ENCODE measurements at places on chromosomes 1 and 21. TPM values are rescaled to one million over a fixed set of nuclear protein-coding genes. Genes with fewer than 3 reads are reported as not detected.

DNA sequence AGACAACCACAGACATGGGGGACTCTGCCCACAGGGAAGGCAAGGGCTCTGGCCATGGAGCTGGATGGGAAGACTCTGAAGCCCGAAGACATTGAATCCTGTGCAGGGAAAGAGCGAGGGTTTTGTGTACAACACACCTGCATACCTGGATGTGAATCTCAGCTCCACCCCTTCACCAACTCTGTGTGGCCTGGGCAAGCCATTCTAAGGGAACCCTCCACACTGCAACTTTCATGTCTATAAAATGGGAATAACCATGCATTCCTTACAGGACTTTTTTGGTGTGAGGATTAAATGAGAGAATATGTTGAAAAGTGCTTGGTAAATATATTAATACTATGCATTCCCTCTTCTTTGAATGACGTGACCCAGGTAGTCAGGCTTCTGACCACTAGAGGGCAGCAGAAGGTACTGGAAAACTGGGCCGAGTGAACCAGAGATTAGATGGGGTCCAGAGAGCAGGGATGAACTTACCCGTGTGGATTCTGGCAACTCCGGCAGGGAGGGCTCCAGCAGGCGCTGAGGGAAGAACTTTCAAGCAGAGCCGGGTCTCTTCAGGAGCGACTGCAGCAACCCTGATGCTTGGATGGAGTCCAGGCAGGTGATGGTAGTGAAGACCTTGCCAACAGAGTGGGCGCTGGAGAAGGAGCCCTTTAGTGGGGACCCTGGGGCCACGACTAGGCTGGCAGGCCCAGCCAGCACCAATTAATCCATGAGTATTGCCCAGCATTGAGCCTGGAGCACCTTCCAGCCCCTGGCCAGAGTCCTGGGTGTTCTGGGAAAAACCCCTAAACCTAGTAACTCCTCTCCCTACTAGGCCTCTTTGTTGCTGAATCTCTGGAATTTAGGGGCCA lies 834 bp upstream of the ELF3 start:
- no peaks in the 10 kb centered on the region for H3K4me1 ChIP-seq
- peak; percentile 59 for DNase-seq

- H3K4me3 ChIP-seq = no peak overlapping the region
Observed at GRCh38 chr1:156912861-156913808, 7.3 kb upstream of the LRRC71 start.

OR2T33 gene
- total RNA-seq = not detected

RHD gene
- not detected for total RNA-seq

AQP10 gene
- not detected for total RNA-seq

- H3K4me1 ChIP-seq = no peaks in the 10 kb centered on the region
- H3K36me3 ChIP-seq = peaks cover 13% of the 10 kb centered on the region
- H3K27me3 ChIP-seq = no peaks in the 10 kb centered on the region
Observed at GRCh38 chr1:213159376-213159775, 108.3 kb downstream of the RPS6KC1 start.

UCHL5 gene
- total RNA-seq = 44.8 TPM

GRCh38 chr1:54716299-54717047 lies 812 bp downstream of the TTC4 start:
- H3K4me1 ChIP-seq = peaks cover 30% of the 10 kb centered on the region
- no peak for DNase-seq
- H3K36me3 ChIP-seq = peaks cover 10% of the 10 kb centered on the region
- H3K27me3 ChIP-seq = no peaks in the 10 kb centered on the region

GRCh38 chr1:106721790-106722189 lies 334.7 kb upstream of the PRMT6 start:
- no peak overlapping the region for H3K27ac ChIP-seq
- H3K4me3 ChIP-seq = no peak overlapping the region
- no peaks in the 10 kb centered on the region for H3K36me3 ChIP-seq
- no peaks in the 10 kb centered on the region for H3K27me3 ChIP-seq
- H3K4me1 ChIP-seq = no peaks in the 10 kb centered on the region

SPSB1 gene
- 17.4 TPM for total RNA-seq

Measured in activated CD4-positive, alpha-beta memory T cell treated with anti-CD3 and anti-CD28 coated beads, Interleukin-2, amount 10 ng/mL, durations not matched to agents 7 days and 5 days (primary cell).